ENCODE measurements at places on chromosomes 16 and 17. TPM values are rescaled to one million over a fixed set of nuclear protein-coding genes. Genes with fewer than 3 reads are reported as not detected.

Gene PLK1
- 57.6 TPM for total RNA-seq

Gene CMTM1
- not detected for total RNA-seq

Gene RSL1D1
- 197 TPM for total RNA-seq

Gene C16orf54
- not detected for total RNA-seq

Gene CDIP1
- 30.5 TPM for total RNA-seq

Gene TBX2
- total RNA-seq: 1.4 TPM

Gene VASN
- 15.0 TPM for total RNA-seq

Gene TERF2IP
- total RNA-seq: 41.4 TPM

Gene CDH1
- 224 TPM for total RNA-seq
